ENCODE measurements at places on chromosomes 6 and 20.

DNA sequence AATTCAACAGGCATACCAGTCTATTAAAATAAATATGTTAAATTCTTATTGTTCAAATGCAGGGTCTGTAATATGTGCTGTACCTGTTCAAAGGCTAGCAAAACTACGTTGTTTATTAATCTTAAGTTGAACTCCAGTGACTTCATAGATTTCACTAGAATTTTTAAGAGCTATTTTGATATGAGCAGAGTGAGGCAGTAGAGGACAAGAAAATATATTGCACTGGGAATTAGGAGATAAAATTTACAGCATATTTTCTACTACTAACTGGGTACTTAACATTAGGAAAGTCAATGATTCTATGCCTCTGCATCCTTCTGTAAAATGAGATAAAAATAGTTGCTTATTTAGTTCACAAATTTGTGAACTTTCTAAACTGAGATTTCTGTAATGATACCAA, 162.2 kb upstream of the BMP5 start:
- no peak for DNase-seq

GRCh38 chr6:169701311-169701953, 397 bp downstream of the WDR27 start:
- no peak for DNase-seq

- DNase-seq, result no peak
Observed at GRCh38 chr6:114096561-114097172, 125.7 kb upstream of the HDAC2 start.

- DNase-seq, result no peak
Observed at GRCh38 chr6:135320721-135321621, 139.9 kb downstream of the MYB start.

GRCh38 chr6:37058084-37058586, 52.7 kb downstream of the FGD2 start:
- DNase-seq, result no peak

DNA sequence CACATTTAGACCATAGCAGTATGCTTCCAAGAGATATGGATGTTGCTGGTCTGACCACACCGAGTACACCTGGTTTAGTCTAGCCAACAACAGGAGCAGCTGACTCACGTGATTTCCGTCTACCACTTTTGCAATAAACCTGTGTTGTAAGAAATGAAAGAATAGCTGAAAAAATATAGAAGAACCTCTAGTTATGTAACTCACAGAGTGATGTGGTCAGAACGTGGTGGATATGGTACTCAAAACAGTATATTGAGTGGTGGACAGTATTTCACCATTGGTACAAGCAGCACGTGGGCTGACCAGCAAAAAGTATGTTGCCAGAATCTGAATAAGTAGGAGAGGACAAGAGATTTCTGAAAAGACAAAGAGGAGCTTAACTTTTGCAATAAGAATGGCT, 226.9 kb downstream of the TBC1D7 start:
- no peak for DNase-seq

DNA sequence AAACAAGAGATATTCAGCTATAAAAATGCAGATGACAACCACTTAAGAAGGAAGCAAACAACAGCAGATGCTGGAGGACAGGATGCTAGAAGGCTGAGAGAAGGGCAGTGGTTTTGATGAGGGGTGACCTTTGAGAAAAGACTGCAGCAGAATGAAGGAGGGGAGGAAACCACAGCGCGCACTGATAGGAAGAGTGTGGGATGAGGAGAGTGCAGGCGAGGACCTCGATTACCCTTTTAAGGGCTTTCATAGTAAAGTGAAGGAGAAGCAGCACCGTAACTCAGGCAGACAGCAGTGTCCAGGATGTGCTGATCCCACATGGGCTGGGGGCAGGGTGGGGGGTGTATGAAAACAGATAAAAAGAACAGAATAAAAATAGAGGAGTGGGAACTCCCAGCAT, 19.2 kb downstream of the ZBTB2 start:
- DNase-seq, result no peak

- no peak for DNase-seq
Observed at GRCh38 chr6:338815-339262, 46.6 kb downstream of the DUSP22 start.

DNA sequence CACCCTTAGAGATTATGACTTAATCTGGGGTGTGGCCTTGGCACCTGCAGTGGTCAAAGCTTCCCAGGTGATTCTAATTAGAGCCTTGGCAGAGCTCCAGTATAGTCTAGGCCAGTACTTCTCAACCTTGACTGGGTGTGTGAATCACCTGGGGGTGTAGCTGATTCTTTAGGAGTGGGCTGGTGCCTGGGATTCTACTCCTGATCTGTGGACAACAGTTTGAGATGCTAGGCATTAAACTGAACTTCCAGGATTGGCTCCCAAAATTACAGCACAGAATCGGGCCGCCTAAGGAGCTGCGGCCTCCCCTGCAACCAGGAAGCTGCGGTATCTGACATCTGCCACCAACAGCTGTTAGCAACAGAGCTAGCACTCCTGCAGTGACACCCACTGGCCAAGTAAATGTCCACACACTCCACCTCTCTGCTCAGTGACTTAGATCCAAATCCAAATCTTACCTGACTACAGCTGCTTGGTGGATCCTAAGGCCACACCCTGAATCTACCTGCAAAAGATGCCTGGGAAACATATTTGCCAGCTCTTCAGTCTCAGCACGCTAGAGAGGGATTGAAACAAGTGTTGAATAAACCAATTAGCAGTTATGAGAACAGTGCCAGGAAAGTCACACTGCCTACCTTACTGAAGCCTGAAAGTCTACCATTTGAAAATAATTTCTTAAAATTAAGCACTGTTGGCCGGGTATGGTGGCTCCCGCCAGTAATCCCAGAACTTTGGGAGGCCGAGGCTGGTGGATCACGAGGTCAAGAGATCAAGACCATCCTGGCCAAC, 126.7 kb downstream of the UNC5CL start:
- no peak for DNase-seq

- no peak for DNase-seq
Observed at GRCh38 chr6:152124429-152125074, 317.1 kb downstream of the ESR1 start.

DNA sequence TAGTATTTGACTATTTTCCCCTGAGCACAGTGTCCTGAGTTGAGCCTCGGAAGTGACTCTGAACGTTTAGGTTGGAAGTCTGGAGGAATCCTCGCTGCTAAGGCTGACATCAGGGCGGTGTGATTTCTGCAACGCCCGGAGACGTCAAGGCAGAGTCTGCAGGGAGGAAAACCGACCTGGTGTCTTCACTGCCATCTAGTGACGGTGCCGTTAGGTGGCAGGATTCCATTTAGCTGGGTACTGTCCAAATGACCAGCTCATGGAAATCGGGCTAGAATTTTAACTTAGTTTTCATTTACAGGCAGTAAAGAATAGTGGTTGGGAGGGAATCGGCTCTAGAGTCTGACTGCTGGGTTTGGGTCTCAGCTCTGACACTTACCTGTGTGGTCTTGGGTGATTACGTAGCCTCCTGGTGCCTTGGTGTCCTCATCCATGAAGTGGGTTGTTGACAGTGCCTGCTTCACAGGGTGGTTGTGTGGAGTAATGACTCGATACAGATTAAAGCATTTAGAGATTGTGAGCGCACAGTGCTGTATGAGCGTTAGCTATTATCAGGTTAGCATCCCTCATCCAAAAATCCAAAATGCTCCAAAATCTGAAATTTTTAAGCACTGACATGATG, 35.0 kb downstream of the FOXF2 start:
- DNase-seq, result no peak

DNA sequence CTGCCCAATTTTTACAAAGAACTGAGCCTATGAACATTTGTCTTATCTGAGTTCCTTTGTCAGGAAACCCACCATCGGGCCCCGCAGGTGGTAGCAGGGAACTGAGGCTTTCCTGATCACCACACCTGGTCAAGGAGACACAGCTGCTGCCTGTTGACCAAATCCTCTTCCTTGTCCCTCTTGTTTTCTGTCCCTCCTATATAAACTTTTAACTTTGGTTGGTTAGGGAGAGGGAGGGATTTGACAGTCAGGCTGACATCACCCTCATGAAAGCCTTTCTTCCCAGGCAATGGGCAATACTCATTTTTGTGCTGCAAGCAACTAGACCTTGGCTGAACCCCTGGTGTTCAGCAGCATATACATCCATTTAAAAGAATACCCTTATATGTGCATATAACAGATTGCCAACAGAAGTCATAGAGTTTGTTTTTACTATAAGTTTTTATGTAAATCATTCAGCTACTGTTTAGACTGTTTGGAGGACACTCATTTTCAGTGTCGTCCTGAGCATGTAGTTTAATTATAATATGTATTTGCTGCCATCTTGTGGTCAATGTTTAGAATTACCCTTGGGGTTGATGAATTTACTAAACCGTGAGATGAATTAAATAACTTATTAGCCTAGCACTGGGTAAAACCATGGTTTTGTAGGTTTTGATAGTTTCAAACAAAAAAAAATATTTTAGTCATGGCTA, 17.0 kb downstream of the CRISP1 start:
- DNase-seq, result no peak

GRCh38 chr6:45455408-45455807, 77.7 kb upstream of the SUPT3H start:
- no peak for DNase-seq

Data from lower leg skin (tissue), 4 donors.